ENCODE measurements at places on chromosomes 2 and 18. TPM values are rescaled to one million over a fixed set of nuclear protein-coding genes. Genes with fewer than 3 reads are reported as not detected.

DNA sequence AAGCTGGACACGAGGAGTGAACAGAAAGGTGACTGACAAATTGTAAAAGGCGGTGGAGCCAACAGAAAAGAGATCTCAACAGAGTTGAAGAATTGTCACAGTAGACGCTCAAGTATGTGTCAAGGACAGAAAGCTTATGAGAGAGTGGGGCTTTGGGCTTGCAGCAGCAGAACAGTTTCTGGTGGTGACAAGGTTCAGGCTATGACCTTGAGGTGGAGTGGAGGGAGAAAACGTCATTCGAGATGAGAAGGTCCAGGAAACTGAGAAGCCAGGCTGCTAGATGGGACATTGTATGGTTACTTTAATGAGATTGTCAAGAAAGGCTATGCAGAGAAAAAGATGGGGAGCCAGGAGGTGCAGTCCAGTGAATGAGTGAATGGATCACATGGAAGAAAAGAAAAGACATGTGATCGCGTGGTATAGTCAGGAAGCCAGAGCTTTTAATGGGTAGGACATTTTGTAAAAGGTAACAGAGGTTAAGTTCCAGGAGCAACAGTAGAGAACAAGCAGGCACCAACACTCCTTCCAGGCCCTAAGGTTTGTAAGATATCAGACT lies 91.1 kb upstream of the EPC2 start:
- no peaks in the 10 kb centered on the region for H3K4me1 ChIP-seq
- H3K27ac ChIP-seq: no peak overlapping the region
- DNase-seq: no peak
- no peaks in the 10 kb centered on the region for H3K36me3 ChIP-seq

DNA sequence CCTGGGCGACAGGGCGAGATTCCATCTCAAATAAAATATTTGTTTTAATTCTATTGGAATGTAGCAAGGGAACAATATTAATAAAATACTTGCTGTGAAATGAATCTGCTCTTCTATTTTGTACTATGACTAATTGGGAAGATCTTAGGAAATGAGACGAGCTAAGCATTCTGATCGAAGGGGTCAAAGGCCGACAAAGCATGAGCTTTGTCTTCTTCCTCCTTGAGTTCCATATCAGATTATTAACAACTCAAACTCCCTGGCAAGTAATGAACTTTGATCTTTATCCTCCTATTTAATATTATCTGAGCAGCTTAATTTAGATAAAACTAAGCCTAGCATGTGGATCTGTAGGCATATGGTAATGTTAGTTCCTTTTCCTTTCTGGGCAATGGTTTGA lies 15.5 kb downstream of the GEMIN6 start:
- H3K4me1 ChIP-seq: peaks cover 5% of the 10 kb centered on the region
- H3K27me3 ChIP-seq: no peaks in the 10 kb centered on the region
- no peak for DNase-seq
- no peak overlapping the region for H3K4me3 ChIP-seq
- peaks cover 13% of the 10 kb centered on the region for H3K36me3 ChIP-seq

DNA sequence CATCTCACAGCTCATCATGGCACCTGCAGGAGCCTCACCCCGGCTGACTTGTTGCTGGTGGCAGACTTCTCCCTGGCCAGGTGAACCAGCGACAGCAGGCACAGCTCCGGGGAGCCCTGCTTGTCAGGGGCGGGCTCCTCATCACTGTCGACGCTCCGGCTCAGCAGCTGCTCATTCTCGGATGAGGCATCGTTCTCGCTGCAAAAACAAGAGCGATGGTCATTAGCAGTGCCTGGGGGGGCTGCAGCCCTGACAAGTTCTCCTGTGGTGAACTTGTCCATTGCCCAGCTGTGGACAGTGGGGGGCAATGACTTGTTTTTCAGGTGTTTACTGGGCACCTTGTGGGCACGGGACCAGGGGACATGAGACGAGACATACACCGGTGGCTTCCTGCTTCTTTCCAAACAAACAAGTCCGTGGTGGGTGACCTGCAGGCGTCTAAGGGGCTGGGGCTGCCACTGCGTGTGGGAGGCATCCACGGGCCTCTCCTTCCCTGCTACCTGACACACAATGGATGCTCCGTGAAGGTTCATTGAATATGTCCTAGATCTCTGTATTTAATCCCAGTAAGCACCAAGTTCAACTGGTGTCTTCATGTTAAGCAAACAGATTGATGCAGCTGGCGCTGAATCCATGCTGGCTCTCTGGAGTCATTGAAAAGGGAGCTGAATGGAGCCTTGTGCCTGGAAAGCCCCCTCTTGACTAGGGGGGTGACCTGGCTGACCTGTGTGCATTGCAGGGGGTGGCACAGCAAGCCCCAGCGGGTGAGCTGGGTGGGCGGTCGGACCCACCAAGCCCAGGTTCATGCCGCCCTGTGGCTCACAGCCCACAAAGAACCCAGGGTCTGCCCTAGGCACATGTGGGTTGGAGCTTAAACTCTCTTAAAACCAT lies 81.0 kb downstream of the EDAR start:
- no peak overlapping the region for H3K4me3 ChIP-seq
- H3K4me1 ChIP-seq: no peaks in the 10 kb centered on the region
- peaks cover 1% of the 10 kb centered on the region for H3K27me3 ChIP-seq
- no peak overlapping the region for H3K27ac ChIP-seq
- no peaks in the 10 kb centered on the region for H3K36me3 ChIP-seq
- DNase-seq: no peak

DNA sequence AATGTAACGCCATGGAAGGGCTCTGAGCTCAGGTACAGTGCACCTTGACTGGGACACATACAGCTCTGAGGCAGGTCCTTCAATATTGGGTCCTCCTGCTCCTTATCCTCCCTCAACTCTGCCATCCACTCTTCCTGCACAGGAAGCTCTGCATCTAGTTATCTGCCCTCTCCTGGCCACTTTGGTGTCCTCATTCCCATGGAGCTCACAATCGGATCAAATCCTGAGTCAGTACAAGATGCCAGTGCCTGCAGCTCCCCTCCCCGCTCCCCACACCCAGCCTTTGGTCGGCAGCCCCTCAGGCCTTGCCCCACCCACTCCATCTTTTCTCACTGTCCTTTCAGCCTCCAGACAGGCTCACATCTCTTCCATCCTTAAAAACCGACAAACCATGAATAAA lies 58.0 kb downstream of the LRRFIP1 start:
- H3K4me3 ChIP-seq: no peak overlapping the region
- H3K4me1 ChIP-seq: peaks cover 46% of the 10 kb centered on the region
- H3K36me3 ChIP-seq: no peaks in the 10 kb centered on the region
- no peaks in the 10 kb centered on the region for H3K27me3 ChIP-seq
- DNase-seq: no peak

DNA sequence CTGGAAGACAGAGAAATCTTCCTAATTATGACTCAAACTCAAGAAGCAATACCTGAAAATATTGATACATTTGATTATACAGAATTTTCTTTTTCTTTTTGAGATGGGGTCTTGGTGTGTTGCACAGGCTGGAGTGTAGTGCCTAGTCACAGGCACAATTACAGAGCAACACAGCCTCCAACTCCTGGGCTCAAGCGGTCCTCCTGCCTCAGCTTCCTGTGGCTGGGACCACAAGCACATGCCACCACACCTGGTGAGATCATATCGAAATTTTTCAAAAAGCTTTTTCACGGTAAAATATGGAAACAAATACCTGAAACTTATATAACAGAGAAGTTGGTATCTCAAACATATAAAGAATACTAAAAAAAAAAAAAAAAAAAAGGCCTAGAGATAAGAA lies 27.9 kb downstream of the TGFBRAP1 start:
- no peaks in the 10 kb centered on the region for H3K27me3 ChIP-seq
- DNase-seq: no peak
- H3K4me1 ChIP-seq: peaks cover 6% of the 10 kb centered on the region
- no peak overlapping the region for H3K4me3 ChIP-seq
- H3K36me3 ChIP-seq: peaks cover 49% of the 10 kb centered on the region

DNA sequence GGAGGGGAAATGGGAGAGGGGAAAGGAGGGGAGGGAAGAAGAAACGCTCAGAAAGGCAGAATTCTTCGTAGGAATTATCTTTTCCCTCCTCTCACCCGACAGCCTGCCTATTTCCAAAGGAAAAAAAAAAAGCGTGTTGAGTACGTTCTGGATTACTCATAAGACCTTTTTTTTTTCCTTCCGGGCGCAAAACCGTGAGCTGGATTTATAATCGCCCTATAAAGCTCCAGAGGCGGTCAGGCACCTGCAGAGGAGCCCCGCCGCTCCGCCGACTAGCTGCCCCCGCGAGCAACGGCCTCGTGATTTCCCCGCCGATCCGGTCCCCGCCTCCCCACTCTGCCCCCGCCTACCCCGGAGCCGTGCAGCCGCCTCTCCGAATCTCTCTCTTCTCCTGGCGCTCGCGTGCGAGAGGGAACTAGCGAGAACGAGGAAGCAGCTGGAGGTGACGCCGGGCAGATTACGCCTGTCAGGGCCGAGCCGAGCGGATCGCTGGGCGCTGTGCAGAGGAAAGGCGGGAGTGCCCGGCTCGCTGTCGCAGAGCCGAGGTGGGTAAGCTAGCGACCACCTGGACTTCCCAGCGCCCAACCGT lies at the start of gene GAD1:
TSS of gene GAD1 (plus strand) at position 384 of the 589 bp plus-strand sequence. CDS start 1,705 bp downstream, outside the sequence.
- H3K4me3 ChIP-seq: peak within 1 kb of the TSS; percentile 70
- peaks cover 68% of the 10 kb centered on the region for H3K27me3 ChIP-seq
- H3K4me1 ChIP-seq: peaks cover 56% of the 10 kb centered on the region
- peak; percentile 46 for DNase-seq
- no peak within 1 kb of the TSS for H3K27ac ChIP-seq

- no peaks in the 10 kb centered on the region for H3K27me3 ChIP-seq
- H3K4me1 ChIP-seq: no peaks in the 10 kb centered on the region
- DNase-seq: no peak
- H3K27ac ChIP-seq: no peak overlapping the region
- no peak overlapping the region for H3K4me3 ChIP-seq
- no peaks in the 10 kb centered on the region for H3K36me3 ChIP-seq
These were observed 91.5 kb downstream of the CAMKMT start for GRCh38 chr2:44453259-44453658.

DNA sequence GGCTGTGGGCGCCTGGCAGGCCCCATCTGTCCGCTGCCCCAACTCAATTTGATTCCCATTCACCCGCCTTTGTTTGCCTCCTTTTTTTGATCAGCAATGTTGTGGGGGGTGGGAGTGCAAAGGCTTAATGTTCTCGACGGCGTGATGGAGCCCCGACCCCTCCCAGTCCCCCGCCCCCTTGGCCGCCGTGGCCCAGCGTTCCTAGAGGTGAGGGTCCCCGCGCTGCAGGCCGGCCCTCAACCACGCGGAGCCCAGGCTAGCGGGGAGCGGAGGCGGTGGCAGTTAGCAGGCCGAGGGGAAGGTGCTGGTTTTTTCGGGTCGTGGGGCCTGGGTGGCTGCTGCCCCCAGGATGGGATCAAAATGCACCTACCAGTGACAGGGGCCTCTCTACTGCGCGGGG lies 274.7 kb upstream of the SKOR2 start:
- H3K36me3 ChIP-seq: no peaks in the 10 kb centered on the region
- peaks cover 34% of the 10 kb centered on the region for H3K27me3 ChIP-seq
- no peak for DNase-seq
- H3K27ac ChIP-seq: no peak overlapping the region
- no peak overlapping the region for H3K4me3 ChIP-seq

GRCh38 chr2:26086155-26086637 lies 52.3 kb downstream of the RAB10 start:
- peaks cover 36% of the 10 kb centered on the region for H3K4me1 ChIP-seq
- H3K4me3 ChIP-seq: no peak overlapping the region
- peaks cover 17% of the 10 kb centered on the region for H3K36me3 ChIP-seq
- DNase-seq: no peak
- no peaks in the 10 kb centered on the region for H3K27me3 ChIP-seq

GRCh38 chr2:216665717-216666116 lies 29.6 kb downstream of the IGFBP5 start:
- H3K36me3 ChIP-seq: no peaks in the 10 kb centered on the region
- H3K27ac ChIP-seq: no peak overlapping the region
- no peak overlapping the region for H3K4me3 ChIP-seq
- DNase-seq: no peak
- peaks cover 37% of the 10 kb centered on the region for H3K27me3 ChIP-seq

DNA sequence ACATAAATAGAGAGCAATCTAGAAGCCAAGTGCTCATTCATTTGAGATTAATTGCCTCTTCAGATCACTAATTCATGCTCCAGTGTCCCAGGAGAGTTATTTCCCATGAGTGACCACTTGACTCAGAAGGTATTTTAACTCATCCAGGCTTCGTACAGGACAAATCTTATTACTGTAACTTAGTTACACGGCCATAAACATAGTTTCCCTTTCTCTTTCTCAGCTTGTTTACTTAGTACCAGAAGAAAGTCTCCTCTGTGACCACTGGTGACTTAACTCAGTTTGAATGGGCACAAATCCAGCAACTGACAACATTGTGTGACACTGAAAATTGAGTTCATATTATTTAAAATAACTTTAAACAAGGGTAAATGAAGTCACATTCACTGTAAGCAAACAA lies 25.3 kb downstream of the MMADHC start:
- H3K36me3 ChIP-seq: peaks cover 17% of the 10 kb centered on the region
- no peak overlapping the region for H3K4me3 ChIP-seq
- H3K4me1 ChIP-seq: peaks cover 8% of the 10 kb centered on the region
- no peak for DNase-seq
- no peak overlapping the region for H3K27ac ChIP-seq

GRCh38 chr18:54822872-54823845 lies 5.1 kb upstream of the RAB27B start:
- DNase-seq: no peak
- peaks cover 13% of the 10 kb centered on the region for H3K27me3 ChIP-seq
- no peak overlapping the region for H3K4me3 ChIP-seq

GRCh38 chr2:8876628-8877027 lies 39.2 kb upstream of the KIDINS220 start:
- H3K27me3 ChIP-seq: no peaks in the 10 kb centered on the region
- peaks cover 10% of the 10 kb centered on the region for H3K4me1 ChIP-seq
- no peak overlapping the region for H3K27ac ChIP-seq
- H3K36me3 ChIP-seq: no peaks in the 10 kb centered on the region
- H3K4me3 ChIP-seq: no peak overlapping the region
- DNase-seq: no peak

- peaks cover 23% of the 10 kb centered on the region for H3K27me3 ChIP-seq
- H3K4me3 ChIP-seq: no peak overlapping the region
- H3K27ac ChIP-seq: no peak overlapping the region
- H3K36me3 ChIP-seq: no peaks in the 10 kb centered on the region
- peaks cover 2% of the 10 kb centered on the region for H3K4me1 ChIP-seq
These were observed 14.9 kb downstream of the ITGA6 start for GRCh38 chr2:172442072-172442895.

DNA sequence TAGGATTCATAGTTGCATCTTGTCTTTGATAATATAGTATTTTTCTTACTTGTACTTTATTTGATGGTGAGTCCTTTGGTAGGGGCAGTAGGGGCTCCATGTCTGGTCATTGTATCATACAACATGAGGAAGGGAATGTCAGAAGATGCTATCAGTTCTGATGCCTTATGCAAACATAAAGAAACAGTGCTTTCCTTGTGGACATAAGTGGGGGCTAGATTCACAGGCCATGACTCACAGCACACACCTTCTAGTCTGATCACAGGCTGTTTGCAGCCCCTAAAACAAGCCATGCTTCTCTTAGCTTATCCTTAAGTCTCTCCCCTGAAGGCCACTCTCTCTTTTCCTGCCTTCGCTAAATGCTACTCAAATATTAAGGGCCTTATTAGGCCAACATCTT lies 10.7 kb upstream of the SLC14A1 start:
- no peak for DNase-seq
- H3K27ac ChIP-seq: no peak overlapping the region
- no peak overlapping the region for H3K4me3 ChIP-seq
- H3K4me1 ChIP-seq: peaks cover 3% of the 10 kb centered on the region

Gene SERPINB12
- not detected for total RNA-seq

Gene CDH20
- 0.07 TPM for total RNA-seq

Gene HOXD13
- total RNA-seq: not detected

Gene CAPN13
- not detected for total RNA-seq

Gene CCDC121
- total RNA-seq: 0.71 TPM

Gene HOXD12
- total RNA-seq: not detected

Gene CRIM1
- 0.71 TPM for total RNA-seq

Gene EN1
- not detected for total RNA-seq

Gene RGPD4
- total RNA-seq: 0.07 TPM

Gene HOXD9
- total RNA-seq: not detected

Gene STAMBP
- 35.4 TPM for total RNA-seq
